NCI-H1436 treated with DMSO at 0.1 percent for 48 hours (cell line): ENCODE measurements at places on chromosomes 2 and 18.

- DNase-seq, result no peak
These were observed 167.6 kb downstream of the AFF3 start for GRCh38 chr2:99974682-99975375.

GRCh38 chr2:168002021-168002553 lies 245.3 kb downstream of the STK39 start:
- DNase-seq, result peak; percentile 35

GRCh38 chr18:13545955-13546354 lies 180.4 kb downstream of the FAM210A start:
- no peak for DNase-seq

GRCh38 chr2:175734686-175735085 lies 267.4 kb downstream of the LNPK start:
- peak; percentile 72 for DNase-seq

DNA sequence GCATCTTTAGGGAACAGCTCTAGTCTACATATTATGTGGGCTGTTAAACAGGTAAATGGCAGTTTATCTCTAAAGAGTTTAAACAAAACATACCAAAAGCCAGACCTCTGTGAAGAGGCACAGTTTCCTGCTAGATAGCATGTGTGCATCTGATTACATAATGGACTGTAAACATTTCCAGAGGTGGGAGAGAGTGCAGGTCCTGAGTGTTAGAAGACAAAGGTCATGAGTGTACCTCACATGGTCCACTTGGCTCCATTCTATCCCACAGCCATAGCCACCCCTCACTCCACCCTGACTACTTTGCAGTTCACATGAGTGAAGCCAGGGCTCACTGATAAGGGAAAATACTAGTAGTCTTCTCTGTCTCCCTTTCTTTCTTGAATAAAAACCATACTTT lies 233.4 kb downstream of the MTX2 start:
- DNase-seq, result no peak

DNA sequence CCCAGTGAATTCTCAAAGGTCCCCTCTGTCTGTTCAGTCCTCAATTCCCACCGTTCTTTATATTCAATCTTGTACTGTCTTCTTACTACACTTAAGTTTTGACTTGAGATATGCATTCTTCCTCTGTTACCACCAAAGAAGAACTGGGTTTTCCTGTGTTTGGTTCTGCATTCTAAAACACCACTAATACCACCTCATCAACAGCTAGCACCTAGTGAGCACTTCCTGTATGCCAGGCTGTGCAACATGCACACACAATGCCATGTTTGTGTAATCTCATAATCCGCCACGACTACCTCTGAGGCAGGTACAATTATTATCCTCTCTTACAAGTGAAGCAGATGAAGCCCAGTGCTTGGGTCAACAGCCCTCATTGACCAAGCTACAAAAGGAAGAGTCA lies 11.8 kb upstream of the CTAGE1 start:
- no peak for DNase-seq

- DNase-seq, result no peak
These were observed 298.4 kb downstream of the MYCN start for GRCh38 chr2:16238786-16239185.

DNA sequence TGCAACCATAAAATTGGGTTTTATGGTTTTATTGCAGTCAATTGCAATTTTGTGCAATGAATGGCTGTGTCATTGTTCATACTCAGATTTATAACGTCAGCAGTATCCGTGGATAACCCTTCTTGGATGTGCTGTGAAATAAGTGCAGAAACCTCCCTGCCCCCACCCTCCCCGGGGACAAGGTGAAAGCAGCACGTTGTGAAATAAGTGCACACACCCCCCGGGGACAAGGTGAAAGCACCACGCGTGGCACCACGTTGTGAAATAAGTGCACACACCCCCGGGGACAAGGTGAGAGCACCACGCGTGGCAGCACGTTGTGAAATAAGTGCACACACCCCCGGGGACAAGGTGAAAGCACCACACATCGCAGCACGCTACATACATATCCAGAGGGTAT lies 93.6 kb upstream of the NFATC1 start:
- no peak for DNase-seq

DNA sequence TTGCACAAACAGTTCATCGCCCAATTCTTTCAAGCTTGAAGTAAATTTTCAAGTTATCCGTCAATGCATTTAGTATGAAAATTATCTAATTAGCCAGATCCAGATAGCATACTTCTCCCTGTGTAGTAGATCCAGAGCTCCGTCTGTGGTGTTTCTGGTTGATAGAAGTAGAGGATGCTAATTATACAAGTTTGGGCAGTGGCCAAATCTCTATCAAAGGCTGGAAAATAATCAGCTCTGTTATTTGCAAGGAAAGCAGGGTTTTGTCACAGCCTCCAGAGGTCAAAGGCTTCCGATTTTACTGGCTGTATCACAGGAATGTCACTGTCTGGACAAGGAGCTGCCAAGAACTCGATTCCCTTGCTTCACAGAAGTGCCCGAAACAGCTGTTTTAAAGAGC lies 28.6 kb downstream of the LRRC30 start:
- DNase-seq, result no peak

GRCh38 chr2:29213888-29214291 lies 98.7 kb downstream of the CLIP4 start:
- no peak for DNase-seq

DNA sequence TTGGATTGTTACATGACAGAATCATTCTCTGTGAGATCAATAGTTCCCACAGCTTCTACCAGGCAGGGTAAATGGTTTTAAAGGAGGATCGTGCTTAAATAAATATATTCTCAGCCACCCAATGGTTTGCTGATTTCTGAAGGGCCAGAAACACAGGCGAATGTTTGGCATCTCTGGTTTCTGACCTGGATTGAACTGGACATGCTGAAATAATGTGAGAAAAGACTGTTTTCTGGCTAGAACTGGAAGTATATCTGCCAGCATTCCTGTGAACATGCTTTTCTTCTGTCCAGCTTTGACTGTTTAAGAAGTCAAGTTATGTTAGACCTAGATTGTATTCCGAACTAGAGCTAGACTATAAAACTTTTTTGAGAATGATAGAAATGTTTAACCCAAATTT lies 77.1 kb upstream of the COL3A1 start:
- no peak for DNase-seq

GRCh38 chr2:231037202-231037730 lies at the start of gene C2orf72:
TSS of gene C2orf72 (plus strand) at chr2:231037523. CDS start at chr2:231037566, 43 bp downstream.
- DNase-seq, result no peak

GRCh38 chr2:105110295-105110829 lies 72.5 kb downstream of the MRPS9 start:
- DNase-seq, result no peak

- no peak for DNase-seq
These were observed 24.3 kb upstream of the VIT start for GRCh38 chr2:36672199-36672598.

DNA sequence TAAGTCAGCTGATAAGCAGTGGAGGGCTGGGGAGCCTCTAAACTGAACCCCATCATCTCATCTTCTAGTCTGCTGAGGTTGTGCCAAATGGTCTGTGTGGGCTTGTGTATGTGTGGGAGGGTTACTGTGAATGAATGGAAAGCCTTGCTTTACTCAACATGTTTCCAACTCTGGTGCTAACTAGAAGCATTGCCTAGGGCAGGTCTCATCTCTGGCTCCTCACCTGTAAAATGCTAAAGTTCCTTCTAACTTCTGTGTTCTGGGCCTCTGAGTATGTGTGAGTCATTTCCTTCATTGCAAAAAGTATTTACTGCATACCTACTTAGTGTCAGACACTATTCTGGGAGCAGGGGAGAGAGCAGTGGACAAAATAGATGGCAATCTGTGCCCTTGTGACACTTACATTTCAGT lies 1.3 kb downstream of the LIPG start:
- no peak for DNase-seq

DNA sequence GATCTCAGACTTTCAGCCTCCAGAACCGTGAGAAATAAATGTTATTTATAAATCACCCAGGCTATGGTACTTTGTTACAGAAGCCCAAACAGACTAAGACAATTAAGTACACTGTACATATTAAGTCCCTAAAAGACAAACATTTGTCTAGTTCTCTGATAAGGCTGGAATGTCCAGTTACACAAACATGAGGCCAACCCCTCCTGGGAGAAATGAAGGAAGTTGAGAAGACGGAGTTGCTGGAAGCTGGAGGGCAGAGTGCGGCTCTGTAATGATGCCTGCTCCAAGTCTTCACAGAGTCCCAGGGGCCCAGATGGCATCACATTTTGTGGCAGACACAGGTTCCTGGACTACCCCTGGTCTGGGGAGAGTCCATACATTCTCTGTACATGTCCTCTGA lies 79.2 kb upstream of the ST8SIA3 start:
- no peak for DNase-seq

DNA sequence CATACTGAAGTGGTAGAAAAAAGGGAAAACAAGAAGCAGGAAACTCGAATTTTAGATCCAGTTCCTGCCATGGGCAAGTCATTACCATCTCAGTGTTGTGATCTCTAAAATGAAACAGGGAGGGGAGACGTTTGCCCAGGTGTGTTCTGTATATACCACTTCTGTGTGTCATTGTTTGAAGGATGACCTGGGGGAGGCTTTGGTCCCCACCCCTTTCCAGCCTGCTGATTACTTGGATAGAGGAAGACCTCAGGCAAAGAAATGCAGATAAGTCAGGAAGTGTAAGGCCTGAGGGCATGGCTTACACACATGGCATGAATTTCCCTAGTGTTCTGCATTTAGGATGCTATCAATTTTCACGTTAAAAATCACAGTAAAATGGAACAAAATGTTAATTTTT lies 205.2 kb upstream of the CXCR4 start:
- no peak for DNase-seq

DNA sequence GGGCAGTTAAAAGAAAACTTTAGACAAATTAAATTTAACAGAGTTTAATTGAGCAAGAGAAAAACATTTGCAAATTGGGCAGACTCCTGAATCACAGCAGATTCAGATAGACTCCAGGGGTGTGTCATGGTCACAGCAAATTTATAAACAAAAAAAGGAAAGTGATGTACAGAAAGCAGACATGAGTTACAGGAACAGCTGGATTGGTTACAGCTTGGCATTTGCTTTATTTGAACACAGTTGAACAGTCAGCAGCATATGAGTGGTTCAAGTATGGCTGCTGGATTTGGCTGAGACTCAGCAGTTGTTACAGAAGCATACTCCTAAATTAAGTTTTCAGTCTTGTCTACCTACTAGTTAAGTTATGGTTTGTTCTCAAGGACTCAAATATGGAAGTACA lies 82.3 kb upstream of the NYAP2 start:
- DNase-seq, result no peak

DNA sequence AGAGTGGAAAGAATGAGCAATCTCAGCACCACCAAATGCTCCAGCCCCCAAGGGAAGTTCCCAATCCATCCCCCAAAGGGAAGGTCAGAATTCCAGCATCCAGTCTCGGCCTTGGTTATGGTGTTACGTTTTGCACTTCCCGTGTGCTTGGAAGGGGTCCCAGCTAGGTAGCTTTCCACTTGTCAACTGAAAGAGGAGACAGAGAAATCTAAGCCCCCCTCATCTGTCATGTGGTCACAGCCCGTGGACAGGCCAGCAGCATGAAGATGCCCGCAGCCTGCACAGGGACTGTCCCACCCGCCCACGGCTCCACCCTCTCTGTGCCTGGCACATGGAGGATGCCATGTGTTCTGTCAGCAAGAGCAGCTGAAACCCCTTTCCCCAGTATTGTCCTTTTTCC lies 32.1 kb downstream of the RHOB start:
- no peak for DNase-seq

- no peak for DNase-seq
These were observed 35.0 kb downstream of the ADD2 start for GRCh38 chr2:70732766-70733645.

DNA sequence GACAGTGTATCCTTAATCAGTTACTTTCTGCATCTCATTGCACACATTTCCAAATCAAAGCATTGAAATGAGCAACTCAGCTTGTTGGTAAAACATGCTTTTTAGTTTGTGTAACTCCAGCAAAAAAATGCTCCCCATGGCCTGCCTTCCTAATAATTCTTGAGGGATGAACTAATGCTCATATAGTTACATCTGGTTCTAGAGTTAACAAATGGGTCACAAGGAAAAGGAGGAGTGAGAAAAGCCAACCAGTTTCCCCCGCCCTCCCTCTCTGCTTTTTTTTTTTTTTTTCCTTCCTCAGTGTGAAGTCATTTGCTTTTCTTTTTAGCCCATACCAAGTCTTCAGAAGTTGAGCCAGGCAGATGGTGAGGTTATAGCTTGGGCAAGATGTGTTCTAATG lies 231.7 kb downstream of the MTX2 start:
- DNase-seq, result no peak

GRCh38 chr2:158893474-158893873 lies 75.0 kb upstream of the TANC1 start:
- DNase-seq, result no peak

DNA sequence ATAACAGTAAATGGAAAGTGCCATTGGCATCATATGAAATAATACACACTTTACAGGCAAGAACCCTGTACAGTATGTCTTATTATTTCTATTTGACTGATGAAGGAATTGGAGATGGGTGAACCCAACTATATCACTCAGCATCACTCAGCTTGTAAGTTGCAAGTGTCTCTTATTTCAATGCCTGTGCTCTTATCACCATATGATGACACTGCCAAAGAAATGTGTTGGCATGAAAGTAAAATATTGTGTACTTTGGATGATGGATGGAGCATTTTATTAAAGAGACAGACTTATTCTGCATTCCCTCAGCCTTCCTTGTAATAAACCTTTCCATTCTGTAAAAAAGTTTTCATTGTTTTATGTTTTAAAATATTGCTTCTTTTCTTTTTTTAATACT lies 927.5 kb upstream of the VRK2 start:
- DNase-seq, result no peak

DNA sequence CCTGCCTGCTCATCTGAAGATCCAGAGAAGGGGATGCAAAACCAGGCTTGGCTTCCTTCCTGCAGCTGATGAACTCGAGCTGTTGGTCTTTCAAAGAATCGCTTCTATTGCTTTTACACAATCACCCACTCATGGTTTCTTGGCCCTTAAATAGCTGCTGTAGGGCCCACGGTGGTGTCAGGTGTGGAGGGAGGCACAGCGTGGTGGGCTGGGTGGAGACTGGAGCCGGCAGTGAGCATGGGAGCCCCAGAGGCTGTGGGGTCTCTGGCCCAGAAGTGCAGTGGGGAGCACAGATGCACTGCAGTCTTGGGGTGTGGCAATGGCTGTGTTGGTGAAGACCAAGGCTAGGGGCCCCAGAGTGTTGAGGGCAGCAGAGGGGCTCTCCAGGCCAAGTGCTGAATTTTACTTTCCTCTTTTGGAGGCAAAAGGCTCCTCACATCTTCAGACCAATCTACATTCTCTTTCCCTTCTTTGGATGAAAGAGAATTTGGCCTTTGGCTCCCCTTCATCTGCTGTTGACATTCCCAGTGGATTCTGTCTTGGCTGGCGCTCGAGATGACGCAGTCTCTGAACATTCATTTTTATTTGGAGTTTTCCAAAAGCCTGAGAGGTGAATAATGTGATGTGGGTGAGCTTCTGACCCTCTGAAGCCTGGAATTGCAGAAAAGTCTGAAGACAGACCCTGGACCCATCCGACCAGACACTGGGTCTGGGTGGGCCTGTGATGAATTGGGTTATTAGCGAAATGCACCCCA lies 70.1 kb upstream of the ASB18 start:
- DNase-seq, result no peak

- no peak for DNase-seq
These were observed 21.0 kb upstream of the EDAR start for GRCh38 chr2:109009920-109010610.
